T follicular helper cell (primary cell): ENCODE measurements at places on chromosomes 6 and 20.

DNA sequence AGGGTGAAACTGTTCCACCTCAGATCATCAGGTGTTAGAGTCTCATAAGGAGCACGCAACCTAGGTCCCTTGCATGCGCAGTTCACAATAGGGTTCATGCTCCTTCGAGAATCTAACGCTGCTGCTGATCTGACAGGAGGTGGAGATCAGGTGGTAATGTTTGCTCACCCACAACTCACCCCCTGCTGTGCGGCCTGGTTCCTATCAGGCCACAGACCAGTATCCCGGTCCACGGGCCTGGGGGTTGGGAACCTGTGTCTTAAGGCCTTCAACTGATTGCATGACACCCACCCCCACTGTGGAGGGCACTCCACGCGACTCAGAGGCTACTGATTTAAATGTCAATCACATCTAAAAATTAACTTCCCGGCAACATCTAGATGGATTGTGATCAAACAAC, 411.2 kb upstream of the SULF2 start:
- no peak for DNase-seq

- no peak for DNase-seq
Measured at GRCh38 chr6:3163248-3163594, 5.9 kb upstream of the TUBB2A start.

GRCh38 chr6:151763303-151763702, 44.2 kb upstream of the ESR1 start:
- DNase-seq, result no peak

GRCh38 chr6:170192905-170193304, 98.0 kb downstream of the DLL1 start:
- no peak for DNase-seq

DNA sequence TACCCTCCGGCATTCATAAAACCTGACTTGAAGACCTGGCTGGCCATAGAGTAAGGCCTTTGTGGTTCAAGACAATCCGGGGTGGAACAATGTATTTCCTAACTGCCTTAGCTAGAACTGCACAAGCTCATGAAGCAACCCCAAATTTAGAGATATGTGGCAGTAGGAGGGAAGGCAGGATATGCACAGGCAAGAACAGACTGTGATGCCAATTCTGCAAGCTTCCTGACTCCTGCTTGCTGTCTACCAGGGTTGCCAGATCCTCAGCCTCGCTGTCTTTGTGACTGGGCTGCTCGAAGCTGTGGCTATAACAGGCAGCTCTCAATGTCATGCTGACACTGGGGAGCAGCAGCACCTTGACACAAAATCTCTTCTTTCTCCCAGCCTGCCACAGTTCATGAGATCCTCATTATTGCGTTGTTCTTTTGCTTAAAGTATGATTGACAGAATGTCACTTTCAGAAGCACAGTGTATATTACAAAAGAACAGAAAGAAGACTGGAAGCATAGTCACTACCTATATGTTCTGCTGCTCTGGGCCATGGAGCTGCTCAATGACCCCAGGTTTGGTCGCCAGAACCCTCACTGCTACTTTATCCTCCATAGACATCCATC, 18.3 kb upstream of the SHLD1 start:
- DNase-seq, result no peak
